ENCODE measurements at places on chromosomes 12 and 14.

- H3K4me1 ChIP-seq: no peaks in the 10 kb centered on the region
- no peak overlapping the region for H3K27ac ChIP-seq
- peaks cover 7% of the 10 kb centered on the region for H3K36me3 ChIP-seq
- H3K4me3 ChIP-seq: no peak overlapping the region
- DNase-seq: no peak
Measured at GRCh38 chr12:32727237-32727636, 28.5 kb downstream of the YARS2 start.

- H3K27ac ChIP-seq: no peak overlapping the region
- no peak overlapping the region for H3K4me3 ChIP-seq
- H3K27me3 ChIP-seq: no peaks in the 10 kb centered on the region
Measured at GRCh38 chr12:92370828-92371227, 225.2 kb upstream of the BTG1 start.

DNA sequence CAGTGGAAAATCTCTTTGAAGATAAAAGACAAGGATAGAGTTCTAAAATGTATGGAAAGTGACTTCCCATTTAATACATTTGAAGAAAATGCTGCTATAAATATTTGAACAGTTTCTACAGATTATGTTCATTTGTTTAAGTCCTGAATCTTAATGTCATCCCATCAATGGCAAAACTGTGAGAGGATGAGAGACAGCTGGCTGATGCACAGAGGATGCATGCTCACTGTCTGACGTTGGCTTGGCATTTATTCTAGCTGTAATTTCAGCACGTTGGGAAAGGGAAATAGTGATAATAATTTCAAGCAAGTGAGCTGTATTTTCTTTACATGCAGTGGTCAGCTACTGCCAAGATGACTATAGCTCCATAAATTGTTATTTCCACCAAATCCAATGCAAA is 40.5 kb downstream of the PPFIA2 start:
- H3K27ac ChIP-seq: no peak overlapping the region
- no peaks in the 10 kb centered on the region for H3K4me1 ChIP-seq
- H3K27me3 ChIP-seq: no peaks in the 10 kb centered on the region
- DNase-seq: no peak

DNA sequence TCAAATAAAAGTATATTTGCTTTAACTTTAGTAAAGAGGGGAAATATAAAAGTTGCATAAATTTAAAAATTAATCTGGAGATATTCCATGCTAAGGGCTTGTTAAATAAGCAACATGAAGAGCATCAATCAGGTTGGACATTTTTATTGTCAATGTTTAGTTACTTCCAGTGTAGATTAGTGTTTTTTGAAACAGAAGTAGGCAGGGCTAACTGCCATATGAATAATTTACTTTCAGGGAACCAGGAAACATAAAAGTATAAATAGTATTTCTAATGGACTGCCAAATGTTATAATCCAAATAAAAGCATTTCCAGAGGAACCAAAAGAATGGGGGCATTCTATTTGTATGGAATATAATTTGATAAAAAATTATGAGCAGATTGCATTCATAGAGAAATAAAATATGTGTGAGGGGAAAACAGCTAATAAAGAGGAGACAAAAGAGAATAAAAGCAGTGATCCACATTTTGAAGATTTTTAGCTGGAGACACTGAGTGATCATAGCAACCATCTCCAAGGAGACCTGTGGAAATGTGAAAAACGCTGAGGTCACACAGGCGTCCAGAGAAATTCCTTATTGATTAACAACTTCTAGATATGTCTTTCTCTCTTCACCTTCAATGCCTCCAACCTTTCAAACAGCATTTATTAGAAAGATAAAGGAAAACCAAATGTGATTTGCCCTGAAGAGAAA is 70.8 kb downstream of the SRGAP1 start:
- no peaks in the 10 kb centered on the region for H3K27me3 ChIP-seq
- no peak overlapping the region for H3K27ac ChIP-seq
- DNase-seq: no peak
- H3K36me3 ChIP-seq: no peaks in the 10 kb centered on the region
- H3K4me1 ChIP-seq: no peaks in the 10 kb centered on the region

DNA sequence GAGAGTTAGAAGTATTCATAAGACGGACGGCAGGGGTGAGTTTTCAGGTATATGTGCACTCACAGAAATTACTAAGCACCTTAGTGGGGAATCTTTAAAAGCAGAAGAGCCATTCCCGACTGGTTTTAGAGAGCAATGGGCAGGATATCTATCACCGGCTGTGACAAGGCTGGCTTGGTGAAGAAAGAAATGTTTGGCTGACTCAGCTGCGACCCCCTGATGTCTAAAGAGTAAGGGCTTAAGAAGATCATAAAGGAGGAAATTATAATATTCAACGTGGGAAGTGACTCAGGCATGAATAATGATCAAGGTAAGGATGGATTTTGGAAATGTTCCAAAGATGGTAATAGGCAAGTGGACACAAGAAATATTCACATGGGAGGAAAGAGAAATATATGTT is 407.6 kb downstream of the TMEM132D start:
- H3K27ac ChIP-seq: no peak overlapping the region
- H3K4me3 ChIP-seq: no peak overlapping the region
- no peaks in the 10 kb centered on the region for H3K4me1 ChIP-seq
- H3K27me3 ChIP-seq: no peaks in the 10 kb centered on the region

DNA sequence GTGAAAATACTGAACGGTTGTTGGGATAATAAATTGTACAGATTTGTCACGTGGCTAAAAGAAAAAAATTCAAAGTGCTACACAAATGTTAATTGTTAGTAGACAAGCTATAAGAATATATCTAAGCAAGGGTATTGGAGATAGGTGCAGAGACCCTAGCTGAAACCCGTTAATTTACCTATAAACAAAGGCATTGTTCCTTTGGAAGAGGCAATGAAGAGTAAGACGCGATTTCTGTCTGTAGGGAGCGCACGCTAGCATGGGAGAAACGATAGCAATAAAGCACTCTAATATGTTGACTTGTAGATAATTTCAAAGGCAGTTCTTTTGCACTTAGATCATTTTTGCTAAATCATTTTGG is 565 bp downstream of the CCDC77 start:
- H3K36me3 ChIP-seq: peaks cover 33% of the 10 kb centered on the region
- peak overlapping the region; percentile 77 for H3K27ac ChIP-seq
- H3K4me1 ChIP-seq: no peaks in the 10 kb centered on the region
- no peaks in the 10 kb centered on the region for H3K27me3 ChIP-seq
- peak overlapping the region; percentile 97 for H3K4me3 ChIP-seq

- H3K27ac ChIP-seq: no peak overlapping the region
- no peaks in the 10 kb centered on the region for H3K36me3 ChIP-seq
- no peak for DNase-seq
- H3K4me1 ChIP-seq: no peaks in the 10 kb centered on the region
Measured at GRCh38 chr14:60963761-60964160, 17.1 kb downstream of the TRMT5 start.

GRCh38 chr12:108551535-108551934 is 9.4 kb downstream of the SART3 start:
- no peak overlapping the region for H3K27ac ChIP-seq
- H3K27me3 ChIP-seq: no peaks in the 10 kb centered on the region
- DNase-seq: no peak
- H3K36me3 ChIP-seq: peaks cover 63% of the 10 kb centered on the region
- H3K4me1 ChIP-seq: peaks cover 1% of the 10 kb centered on the region

DNA sequence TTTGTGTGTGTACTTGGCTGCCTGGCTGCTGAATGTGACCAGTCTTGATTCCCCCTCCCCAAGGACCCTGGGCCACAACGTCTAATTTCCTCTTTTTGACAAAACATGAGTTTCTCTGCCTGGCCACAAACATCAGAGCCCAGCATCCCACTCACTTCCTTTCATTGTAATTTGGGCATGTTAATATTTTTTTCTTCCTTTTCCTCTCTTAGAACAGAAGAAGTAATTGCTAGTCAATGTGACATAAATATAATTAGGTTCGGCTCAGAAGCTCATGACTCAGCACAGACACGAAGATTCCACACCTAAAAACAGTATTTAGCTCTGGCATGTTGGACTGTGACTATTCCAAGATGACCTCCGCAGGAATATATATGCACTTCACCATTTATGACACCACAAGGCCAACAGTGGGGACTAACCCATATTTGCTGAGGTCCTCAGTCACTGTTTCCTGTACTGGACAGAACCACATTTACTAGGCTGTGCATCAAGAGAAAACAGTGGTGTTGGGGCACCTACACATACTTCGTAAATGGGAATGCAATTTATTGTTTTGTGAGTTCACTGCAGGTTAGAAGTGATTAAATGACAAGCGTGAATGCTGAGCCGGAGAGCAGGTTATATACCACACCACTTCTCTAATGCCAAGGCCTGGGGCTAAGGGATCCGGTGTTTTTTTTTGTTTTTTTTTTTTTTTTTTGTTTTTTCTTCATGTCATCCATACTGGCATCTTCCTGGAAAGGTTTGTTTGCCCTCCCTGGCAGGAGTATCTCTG is 4.2 kb downstream of the GSG1 start:
- peaks cover 27% of the 10 kb centered on the region for H3K4me1 ChIP-seq
- H3K4me3 ChIP-seq: no peak overlapping the region
- no peak overlapping the region for H3K27ac ChIP-seq
- no peak for DNase-seq
- no peaks in the 10 kb centered on the region for H3K36me3 ChIP-seq

DNA sequence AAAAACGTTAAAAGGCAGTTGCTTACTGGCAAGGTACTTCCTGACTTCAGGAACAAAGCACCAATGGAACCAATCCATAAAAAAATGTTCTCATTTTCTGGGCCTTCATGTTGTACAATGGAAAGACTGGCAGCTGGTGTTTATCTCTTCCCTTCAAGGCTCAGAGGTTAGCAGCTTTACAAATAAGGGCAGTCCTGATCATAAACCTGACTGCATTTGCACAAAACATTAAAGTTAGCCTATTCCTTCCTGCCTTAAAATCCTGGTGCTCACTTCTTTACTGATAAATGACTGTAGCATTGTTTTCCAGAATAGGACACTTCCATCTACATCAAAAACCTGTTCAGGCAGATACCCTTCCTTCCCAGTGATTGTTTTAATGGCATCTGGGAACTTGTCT is 19.2 kb downstream of the IL26 start:
- no peak overlapping the region for H3K4me3 ChIP-seq
- H3K4me1 ChIP-seq: no peaks in the 10 kb centered on the region
- no peak for DNase-seq
- H3K27me3 ChIP-seq: no peaks in the 10 kb centered on the region
- no peak overlapping the region for H3K27ac ChIP-seq
- H3K36me3 ChIP-seq: no peaks in the 10 kb centered on the region

DNA sequence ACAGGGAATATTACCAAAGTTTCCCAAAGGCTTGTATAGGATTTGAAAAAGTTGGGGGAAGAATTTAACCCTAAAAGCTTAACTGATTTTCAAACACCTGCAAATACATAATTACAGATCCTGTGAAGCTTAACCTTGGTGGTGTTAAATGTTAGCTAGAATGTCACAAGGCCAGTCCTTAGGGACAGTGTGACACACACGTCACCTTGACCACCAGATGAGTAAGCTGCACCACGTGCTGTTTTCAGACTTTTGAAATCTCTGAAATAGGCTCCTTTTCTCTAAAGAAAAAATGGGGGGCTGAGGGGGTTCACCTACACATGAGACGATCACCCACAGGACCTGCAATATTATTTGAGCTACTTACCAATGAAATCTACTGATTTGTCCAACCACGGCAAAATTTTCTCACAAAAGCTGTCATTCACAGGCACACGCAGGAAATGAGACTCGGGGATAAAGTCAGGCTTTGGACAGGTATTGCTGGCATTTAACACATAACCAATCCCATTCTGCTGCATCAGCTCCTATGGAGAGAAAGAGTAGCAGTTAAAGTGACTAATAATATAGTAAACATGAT is 75.9 kb downstream of the DUSP16 start:
- H3K4me3 ChIP-seq: no peak overlapping the region
- no peak for DNase-seq
- no peak overlapping the region for H3K27ac ChIP-seq
- H3K4me1 ChIP-seq: no peaks in the 10 kb centered on the region
- no peaks in the 10 kb centered on the region for H3K27me3 ChIP-seq

GRCh38 chr14:64937171-64937820 is 5.2 kb downstream of the GPX2 start:
- peaks cover 2% of the 10 kb centered on the region for H3K4me1 ChIP-seq
- no peak for DNase-seq
- H3K36me3 ChIP-seq: peaks cover 47% of the 10 kb centered on the region
- no peaks in the 10 kb centered on the region for H3K27me3 ChIP-seq
- H3K4me3 ChIP-seq: no peak overlapping the region

- no peaks in the 10 kb centered on the region for H3K27me3 ChIP-seq
- no peak overlapping the region for H3K27ac ChIP-seq
- DNase-seq: no peak
- peaks cover 41% of the 10 kb centered on the region for H3K4me1 ChIP-seq
Measured at GRCh38 chr12:106766393-106766826, 8.1 kb upstream of the RIC8B start.

GRCh38 chr12:52681526-52682380 is 1.5 kb upstream of the KRT1 start:
- H3K4me1 ChIP-seq: no peaks in the 10 kb centered on the region
- no peaks in the 10 kb centered on the region for H3K36me3 ChIP-seq
- H3K27ac ChIP-seq: no peak overlapping the region
- no peak for DNase-seq

DNA sequence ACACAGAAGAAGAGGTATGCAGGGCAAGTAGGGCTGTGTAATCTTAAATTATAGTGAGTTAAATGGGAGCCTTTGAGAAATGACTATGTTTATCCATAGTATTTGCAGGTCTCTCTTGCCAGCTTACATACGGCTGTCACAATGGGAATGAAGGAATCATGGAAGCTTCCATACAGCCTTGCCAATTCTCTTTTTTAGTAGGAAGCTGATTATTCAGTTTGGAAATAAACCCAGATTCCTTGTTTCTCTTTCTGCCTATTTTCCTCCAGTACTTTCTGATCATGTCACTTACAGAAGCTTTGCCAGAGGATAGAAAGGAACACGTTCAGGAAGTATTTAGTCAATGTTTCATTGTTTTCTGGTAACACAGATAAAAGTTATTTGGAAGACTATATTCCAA is 217.4 kb upstream of the DIO2 start:
- no peaks in the 10 kb centered on the region for H3K4me1 ChIP-seq
- H3K27ac ChIP-seq: no peak overlapping the region
- H3K36me3 ChIP-seq: no peaks in the 10 kb centered on the region
- no peak for DNase-seq
- H3K27me3 ChIP-seq: no peaks in the 10 kb centered on the region

DNA sequence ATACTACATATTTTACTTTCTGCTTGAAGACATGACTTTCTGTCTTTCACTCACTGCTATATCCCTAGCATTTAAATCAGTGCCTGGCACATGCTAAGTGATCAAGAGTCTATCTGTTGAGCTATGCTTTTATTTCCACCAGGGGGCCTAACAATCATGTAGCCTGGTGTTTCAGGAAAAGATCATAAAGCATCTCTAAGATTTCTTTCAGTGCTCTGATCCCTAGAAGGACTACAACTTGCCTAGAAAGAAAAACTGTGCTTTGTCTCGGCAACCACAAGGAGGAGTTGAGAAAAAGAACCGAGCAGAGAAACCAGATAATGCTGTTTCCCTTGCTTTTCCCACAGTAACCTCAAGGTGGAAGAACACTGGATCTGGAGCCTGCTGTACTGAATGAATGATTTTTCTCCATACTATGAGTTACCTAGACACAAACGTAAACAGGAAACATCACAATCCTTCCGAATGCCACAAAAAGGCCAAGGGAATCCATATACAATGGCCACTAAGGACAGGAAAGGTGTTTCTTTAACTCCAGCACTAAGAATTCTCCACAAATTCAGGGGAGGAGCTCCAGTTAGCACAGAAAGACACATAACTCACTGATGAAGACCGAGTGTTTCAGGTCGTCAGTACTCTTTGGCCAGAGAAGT is 1.2 kb downstream of the CRY1 start:
- H3K4me3 ChIP-seq: peak overlapping the region; percentile 93
- H3K36me3 ChIP-seq: peaks cover under 1% of the 10 kb centered on the region
- H3K27ac ChIP-seq: no peak overlapping the region
- DNase-seq: peak; percentile 70
- no peaks in the 10 kb centered on the region for H3K27me3 ChIP-seq

All from neuronal stem cell (in vitro differentiated cells).